T1000 (cell line): ENCODE measurements at places on chromosomes 2 and 18.

- DNase-seq = no peak
These were observed 9.5 kb downstream of the RALB start for GRCh38 chr2:120262150-120262549.

- DNase-seq = no peak
These were observed 15.1 kb upstream of the FAM98A start for GRCh38 chr2:33614190-33614589.

- no peak for DNase-seq
These were observed 521 bp upstream of the PROM2 start for GRCh38 chr2:95273566-95274290.

GRCh38 chr2:2332381-2332780 is 1.3 kb upstream of the MYT1L start:
- no peak for DNase-seq

DNA sequence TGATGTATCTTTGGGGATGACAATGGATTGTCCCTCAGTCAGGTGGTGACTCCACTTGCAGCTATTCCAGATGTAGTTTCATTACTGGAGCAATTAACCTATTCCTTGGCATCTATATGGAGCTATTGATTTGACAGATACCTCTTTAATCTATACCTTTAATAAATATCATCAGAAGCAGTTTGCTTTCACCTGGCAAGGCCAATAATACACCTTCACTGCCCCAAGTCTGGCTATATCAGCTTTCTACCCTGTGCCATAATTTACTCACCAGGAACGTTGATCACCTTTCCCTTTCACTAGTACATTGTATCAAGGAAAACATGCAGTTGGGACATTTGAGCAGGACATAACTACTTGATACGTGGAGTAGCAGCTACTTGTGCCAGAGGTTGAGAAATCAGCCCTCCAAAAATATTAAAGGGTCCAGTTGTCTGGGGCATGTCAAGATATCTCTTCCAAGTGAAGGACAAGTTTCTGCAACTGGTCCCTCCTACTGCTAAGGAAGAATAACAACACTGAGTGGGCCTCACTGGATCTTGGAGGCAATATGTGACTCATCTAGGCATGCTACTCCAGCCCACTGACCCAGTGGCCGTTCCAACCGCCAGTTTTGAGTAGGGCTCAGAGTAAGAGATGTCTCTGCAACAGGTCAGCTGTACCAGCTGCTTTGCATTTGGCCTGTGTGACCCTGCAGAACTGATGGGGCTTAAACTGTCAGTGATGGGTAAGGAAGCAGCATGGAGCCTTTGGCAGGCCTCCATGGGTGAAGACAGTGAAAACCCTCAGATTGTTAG is 67.0 kb downstream of the PSMG2 start:
- no peak for DNase-seq

GRCh38 chr2:106982350-106982749 is 96.4 kb upstream of the ST6GAL2 start:
- DNase-seq = no peak

GRCh38 chr2:31765078-31765945 is 184.6 kb upstream of the SRD5A2 start:
- no peak for DNase-seq

- no peak for DNase-seq
These were observed 7.0 kb downstream of the ZSWIM2 start for GRCh38 chr2:186841940-186842339.

DNA sequence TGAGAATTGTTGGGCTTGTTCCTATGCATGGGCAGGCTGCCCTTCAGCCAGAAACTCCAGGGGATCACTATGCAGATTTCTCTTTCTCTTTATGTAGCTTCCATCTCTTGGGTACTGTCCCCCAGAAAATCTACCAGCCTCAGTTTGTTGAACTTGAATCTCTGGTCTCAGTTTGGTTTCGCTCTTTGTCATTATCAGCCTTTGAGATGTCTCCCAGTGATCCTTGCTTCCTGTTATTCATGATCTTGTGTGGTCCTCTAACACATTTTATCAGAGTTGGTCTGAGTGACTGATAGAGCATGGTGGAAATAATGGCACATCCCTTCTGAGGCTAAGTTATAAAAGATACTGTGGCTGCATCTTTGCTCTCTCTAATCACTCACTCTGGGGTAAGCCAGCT is 7.8 kb downstream of the TMEM87B start:
- DNase-seq = no peak

DNA sequence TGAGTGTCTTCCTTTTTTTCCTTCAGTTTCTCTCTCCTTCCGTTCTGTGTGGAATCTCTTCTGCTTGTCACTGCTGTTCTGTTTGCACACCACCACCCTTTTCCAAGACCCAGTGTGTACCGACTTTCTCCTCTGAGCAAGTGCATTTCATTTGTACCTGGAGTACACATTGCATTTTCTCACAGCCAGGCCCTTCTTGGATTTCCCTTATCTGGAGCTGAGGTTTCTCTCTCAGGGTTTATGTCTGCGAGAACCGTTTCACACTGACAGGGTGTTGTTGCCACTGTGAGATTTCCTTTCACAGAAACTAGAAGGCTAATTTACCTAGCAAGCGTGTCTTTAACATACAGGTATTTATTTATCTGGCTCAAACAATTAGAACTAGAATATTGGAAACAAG is 26.2 kb downstream of the NCOA1 start:
- no peak for DNase-seq

- no peak for DNase-seq
These were observed 1170.4 kb upstream of the ZEB2 start for GRCh38 chr2:145690183-145690778.

- DNase-seq = no peak
These were observed 206.1 kb upstream of the HDAC4 start for GRCh38 chr2:239606741-239607516.

GRCh38 chr18:60667016-60667415 is 294.4 kb upstream of the MC4R start:
- no peak for DNase-seq

DNA sequence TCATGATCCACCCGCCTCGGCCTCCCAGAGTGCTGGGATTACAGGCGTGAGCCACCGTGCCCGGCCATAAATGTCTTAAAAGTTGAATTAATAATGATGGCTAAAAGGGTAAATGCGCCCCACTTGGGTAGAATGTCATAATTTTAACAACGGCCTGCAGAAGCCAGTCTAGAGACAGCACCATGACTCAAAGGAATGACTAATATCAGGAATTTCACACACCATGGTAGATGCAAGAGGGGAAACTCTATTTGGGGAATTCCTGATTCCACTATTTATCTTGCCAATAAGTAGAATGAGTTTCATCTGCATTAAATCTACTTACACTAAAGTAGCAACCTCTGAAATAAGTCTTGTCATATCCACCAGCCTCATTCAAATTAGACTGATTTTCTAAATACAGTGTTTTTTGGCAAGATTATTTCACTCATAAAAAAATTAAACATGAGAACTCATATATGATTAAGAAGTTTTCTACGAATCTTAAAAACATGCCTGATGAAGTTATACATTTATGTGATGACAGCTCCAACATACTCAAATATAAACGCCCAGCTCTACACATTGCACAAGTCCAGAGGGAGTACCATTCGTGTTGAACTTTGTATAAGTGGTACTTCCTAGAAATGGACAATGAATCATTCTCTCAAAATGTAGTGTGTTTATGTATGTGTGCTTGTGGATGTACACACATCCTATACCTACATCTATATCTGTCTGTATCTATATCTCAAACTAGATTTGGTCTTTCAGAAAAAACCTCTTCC is 309.7 kb downstream of the IRS1 start:
- no peak for DNase-seq

DNA sequence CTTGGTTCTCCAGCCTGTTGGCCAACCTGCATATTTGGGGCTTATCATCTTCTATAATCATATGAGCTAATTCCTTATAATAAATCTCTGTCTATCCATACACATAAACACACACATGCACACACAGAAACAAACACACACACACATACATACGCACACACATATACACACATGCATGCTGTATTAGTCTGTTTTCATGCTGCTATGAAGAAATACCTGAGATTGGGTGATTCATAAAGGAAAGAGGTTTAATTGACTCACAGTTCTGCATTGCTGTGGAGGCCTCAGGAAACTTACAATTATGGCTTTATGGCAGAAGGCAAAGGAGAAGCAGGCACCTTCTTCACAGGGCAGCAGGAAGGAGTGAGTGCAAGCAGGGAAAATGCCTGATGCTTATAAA is 707.4 kb upstream of the CDH2 start:
- DNase-seq = no peak

- peak; percentile 20 for DNase-seq
These were observed 5.5 kb downstream of the SYT4 start for GRCh38 chr18:43271593-43272432.

- DNase-seq = no peak
These were observed 63.8 kb downstream of the TMEM237 start for GRCh38 chr2:201579536-201579935.

- no peak for DNase-seq
These were observed 84.4 kb downstream of the MYO3B start for GRCh38 chr2:170262343-170262742.

GRCh38 chr18:56662502-56662901 is 11.3 kb downstream of the WDR7 start:
- DNase-seq = no peak

GRCh38 chr2:27993402-27993787 is 102.9 kb downstream of the BABAM2 start:
- DNase-seq = no peak

DNA sequence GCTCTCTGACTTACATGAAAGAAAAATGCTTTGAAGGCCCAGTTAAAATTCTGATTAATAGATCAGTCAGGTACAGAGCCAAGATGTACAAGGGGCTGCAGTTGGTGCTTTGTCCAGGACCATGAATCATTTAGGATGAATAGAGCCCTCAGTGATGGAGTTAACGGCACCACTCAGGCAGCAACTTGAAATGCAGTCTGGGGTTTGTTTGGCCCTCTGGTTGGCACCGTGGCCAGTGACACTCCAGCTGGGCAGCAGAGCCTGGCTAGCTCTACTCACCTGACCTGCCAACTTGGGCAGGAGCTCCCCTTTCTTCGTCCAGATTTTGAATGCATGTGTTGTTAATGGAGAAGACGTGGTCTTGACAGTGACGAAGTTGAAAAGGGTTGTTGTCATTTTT is 493.0 kb upstream of the ACVR2A start:
- DNase-seq = no peak

DNA sequence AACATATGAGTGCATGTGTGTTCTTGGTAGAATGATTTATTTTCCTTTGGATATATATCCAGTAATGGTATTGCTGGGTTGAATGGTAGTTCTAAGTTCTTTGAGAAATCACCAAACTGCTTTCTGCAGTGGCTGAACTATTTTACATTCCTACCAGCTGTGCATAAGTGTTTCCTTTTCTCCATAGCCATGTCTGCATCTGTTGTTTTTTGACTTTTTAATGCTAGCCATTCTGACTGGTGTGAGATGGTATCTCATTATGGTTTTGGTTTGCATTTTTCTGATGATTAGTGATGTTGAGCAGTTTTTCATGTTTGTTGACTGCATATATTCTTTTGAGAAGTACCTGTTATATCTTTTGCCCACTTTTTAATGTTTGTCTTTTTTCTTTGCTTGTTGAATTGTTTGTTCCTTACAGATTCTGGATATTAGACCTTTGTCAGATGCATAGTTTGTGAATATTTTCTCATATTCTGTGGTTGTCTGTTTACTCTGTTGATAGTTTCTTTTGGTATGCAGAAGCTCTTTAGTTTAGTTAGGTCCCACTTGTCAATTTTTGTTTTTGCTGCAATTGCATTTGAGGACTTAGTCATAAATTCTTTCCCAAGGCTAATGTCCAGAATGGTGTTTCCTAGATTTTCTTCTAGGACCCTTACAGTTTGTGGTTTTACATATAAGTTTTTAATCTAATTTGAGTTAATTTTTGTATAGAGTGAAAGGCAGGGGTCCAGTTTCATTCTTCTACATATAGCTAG is 17.6 kb upstream of the KCNE4 start:
- no peak for DNase-seq

DNA sequence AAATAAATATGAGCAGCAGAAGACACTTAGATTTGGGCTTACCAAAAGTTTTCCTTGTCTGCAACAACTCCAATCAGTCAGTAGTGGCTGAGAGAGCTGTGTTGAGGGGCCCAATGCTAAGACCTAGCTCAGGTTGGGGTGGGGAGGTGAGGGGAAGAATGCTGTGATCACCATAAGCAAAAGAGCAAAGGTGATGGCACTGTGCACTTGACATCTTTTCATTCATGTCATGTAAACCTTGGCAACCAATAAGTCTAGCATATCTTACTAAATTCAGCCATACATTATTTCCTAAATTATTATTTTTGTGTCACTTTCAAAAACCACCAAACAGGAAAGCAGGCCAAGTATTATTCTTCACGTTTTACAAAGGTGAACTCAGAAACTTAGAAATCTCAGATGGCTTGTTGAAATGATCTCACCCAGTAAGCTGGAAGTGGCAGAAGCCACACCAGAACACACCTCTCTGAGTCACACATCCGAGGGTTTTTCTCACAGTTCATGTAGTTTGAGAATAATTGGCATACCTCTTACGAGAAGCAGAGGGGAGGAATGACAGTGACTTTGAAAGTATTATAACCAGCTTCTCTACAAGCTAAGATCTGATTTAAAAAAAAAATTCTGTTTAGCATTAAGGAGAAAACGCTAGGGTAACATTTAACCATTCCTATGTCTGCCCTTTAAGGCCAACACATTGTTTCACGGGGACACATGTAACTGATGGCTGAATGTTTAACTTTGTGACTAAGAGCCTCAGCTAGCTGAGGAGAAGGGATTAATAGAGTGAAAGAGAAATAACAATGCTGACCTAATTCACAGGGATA is 43.3 kb upstream of the SETBP1 start:
- DNase-seq = no peak

GRCh38 chr18:45049578-45050319 is 369.1 kb downstream of the SETBP1 start:
- DNase-seq = no peak

GRCh38 chr2:44839771-44840502 is 101.6 kb upstream of the SIX3 start:
- DNase-seq = no peak

- no peak for DNase-seq
These were observed 101.7 kb upstream of the FZD7 start for GRCh38 chr2:201931951-201932350.

DNA sequence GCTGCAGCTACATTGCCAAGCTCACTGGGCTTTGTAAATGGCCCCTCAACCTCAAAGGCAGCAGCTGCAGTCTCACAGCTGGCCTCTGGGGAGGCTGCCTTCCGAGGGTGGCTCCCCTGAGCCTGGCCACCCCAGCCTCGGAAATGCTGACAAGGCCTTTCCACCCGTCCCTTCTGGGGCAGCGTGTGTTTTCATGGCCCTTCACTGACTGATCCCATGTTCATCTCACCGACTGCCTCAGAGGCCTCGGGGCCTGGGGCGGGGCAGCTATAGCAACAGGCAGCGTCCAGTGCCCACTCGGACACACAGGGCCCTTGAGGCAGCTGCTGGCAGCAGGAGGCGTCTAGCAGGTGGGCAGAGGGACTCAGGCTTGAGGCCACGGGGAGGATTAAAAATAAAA is 149.7 kb downstream of the GLI2 start:
- no peak for DNase-seq

DNA sequence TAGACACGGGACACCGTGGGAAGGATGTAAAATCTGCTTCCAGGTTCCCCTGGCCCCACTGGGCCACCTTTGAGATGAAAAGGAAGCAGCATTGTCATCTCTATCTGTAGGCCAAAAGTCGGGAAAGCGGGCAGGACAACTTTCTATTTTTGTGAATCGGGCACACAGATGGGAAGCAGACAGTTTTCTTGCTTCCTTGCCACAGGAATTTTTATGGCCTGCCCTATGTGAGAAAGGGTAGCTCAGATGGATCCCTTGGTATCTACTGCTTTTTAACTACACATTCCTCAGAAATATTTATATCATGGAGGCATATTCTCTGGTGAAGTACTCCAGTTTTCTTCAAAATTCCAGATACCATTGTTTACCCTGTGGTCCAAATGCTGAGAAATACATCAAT is 735.5 kb downstream of the CBLN2 start:
- DNase-seq = no peak

- no peak for DNase-seq
These were observed 110.9 kb upstream of the DNAJC10 start for GRCh38 chr2:182605166-182605565.
